ENCODE measurements at places on chromosomes 16 and 17.

- no peak for DNase-seq
Measured at GRCh38 chr16:80250381-80250780, 290.4 kb upstream of the DYNLRB2 start.

DNA sequence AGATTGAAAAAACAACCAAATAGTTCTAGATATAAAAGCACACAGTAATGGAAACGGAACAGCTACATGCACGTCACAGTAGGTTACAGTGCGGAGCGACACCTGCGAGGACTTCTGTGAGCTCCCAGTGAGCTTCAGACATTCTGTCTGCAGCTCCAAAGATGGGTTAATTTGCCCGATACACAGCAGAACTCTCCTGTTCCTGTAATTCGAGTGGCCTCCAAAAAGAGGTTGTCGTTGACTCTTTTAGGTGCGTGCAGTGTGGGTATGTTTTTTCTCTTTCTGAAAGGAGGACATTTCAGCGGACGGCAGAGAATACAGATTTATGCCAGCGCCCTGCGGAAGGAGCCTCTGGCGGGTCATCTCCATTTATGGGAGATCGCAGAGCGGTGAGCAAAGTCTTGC lies 2.9 kb downstream of the OR1F1 start:
- no peak for DNase-seq

GRCh38 chr16:73060892-73061490 lies 13.1 kb upstream of the ZFHX3 start:
- no peak for DNase-seq

DNA sequence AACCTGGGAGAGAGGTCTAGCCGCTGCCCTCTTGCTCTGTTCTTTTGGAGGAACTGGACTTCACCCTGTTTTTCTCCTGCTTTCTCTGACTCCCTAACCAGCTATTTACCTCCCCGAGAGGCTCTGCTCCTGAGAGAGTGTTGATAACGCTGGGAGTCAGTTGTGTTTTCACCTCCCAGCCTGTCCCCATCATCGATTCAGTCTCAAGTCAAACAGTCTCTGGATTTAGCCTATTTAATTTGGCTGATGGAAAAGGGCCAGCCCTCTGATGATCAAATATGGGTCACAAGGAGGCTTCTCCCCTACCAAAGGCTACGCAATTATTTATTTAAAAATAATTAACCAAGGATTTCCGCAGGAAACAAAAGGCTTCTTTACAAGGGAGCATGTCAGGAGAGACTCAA lies 31.8 kb downstream of the HNF1B start:
- DNase-seq: no peak

- no peak for DNase-seq
Measured at GRCh38 chr17:83147280-83147679, 67.9 kb downstream of the METRNL start.

- DNase-seq: no peak
Measured at GRCh38 chr17:36921095-36921851, 16.0 kb upstream of the LHX1 start.
